ENCODE measurements at places on chromosomes 16 and 17. TPM values are rescaled to one million over a fixed set of nuclear protein-coding genes. Genes with fewer than 3 reads are reported as not detected.

Gene NPTX1
- 91.0 TPM for total RNA-seq

Gene SOX8
- 1.5 TPM for total RNA-seq

Gene KCNJ18
- not detected for total RNA-seq

Gene CCDC40
- total RNA-seq = 5.9 TPM

Gene KLHDC4
- total RNA-seq = 38.2 TPM

Gene LRRC75A
- 0.89 TPM for total RNA-seq

Gene XYLT1
- 0.66 TPM for total RNA-seq

Gene HP
- total RNA-seq = not detected

Gene TNS4
- total RNA-seq = 91.4 TPM

Gene PRSS22
- 4.1 TPM for total RNA-seq

Gene NDRG4
- 25.9 TPM for total RNA-seq

Gene SHMT1
- total RNA-seq = 45.8 TPM

All from A549 treated with DMSO at 1 μM for 4 hours (cell line).